ENCODE measurements at places on chromosomes 13 and 19.

- no peak for DNase-seq
Measured at GRCh38 chr19:3556978-3557460, 367 bp downstream of the MFSD12 start.

DNA sequence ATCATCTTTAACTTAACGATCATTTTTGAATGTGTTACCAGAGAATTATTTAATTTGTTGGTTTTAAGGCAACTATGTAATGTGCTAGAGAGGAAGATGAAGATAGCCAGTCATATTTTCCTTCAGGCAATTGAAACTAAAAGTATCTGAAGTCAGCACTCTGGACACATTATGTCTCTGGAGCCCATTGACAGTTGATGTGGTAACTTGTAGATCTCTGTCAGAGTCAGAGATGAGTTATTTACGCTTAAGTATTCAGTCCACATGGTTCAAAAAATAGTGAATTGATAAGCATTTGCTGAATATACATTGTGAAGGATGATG, 2.1 kb downstream of the ZMYM2 start:
- no peak for DNase-seq

DNA sequence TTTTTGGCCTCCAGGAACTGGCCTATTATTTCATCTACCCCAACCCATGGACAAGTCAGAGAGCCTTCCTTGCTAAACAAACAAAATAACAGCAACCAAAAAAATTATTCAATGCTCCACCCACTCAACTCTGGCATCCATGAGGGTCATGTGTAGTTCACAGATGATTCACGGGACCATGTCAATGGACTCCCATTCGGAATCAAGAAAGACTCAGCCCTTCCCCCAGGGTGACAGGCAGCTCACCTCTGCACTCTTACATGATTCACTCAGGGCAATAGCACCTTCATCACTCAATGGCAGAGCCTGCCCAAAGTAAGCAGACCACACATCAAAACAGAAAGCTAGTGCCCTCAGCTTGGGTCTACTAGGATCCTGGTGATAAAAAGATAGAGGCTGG, 14.3 kb upstream of the SCEL start:
- DNase-seq, result no peak

DNA sequence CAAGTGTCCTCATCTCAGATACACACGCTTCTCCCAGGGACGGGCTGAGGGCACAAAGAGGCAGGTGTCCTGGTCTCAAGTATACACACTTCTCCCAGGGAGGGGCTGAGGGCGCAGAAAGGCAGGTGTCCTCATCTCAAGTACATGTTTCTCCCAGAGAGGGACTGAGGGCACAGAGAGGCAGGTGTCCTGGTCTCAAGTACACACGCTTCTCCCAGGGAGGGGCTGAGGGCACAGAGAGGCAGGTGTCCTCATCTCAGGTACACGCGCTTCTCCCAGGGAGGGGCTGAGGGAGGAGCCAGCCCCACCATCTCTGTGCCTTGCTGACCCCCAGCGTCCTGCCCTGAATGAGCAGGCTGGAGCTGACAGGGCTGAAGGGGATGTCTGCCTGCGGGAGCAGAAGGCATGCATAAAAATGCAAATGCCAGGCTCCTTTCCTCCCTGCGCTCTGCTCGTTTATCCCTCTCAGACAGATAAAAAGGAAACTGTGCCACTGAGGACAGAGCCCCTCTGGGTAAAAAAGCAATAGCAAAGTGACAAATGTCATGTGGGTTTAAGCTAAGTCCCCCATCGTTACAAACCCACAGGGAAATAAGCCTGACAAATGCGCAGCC, 96.1 kb upstream of the UQCRFS1 start:
- no peak for DNase-seq

- no peak for DNase-seq
Measured at GRCh38 chr13:28349371-28349770, 145.6 kb downstream of the FLT1 start.

DNA sequence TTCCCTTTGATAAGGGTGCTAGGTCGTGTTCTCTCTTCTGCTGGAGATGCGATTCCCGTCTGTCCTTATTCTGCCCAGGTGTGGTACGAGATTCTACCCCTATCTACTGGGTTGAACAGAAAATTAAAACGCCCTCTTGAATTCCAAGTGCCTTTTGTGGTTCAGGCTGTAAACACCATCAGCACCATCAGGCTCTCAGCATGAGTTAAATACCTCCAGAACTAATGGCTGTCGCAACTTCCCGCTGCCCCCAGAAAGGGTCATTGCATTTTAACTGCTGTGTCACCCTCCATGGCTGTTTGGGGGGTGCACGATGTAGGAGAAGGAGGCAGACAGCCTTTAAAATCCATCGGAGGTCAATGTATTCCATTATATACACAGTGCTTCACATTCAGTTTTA, 177.4 kb downstream of the OXGR1 start:
- DNase-seq, result no peak

GRCh38 chr13:69720278-69720983, 387.2 kb upstream of the ATXN8OS start:
- DNase-seq, result no peak

- DNase-seq, result no peak
Measured at GRCh38 chr13:80217614-80218456, 123.1 kb downstream of the SPRY2 start.

GRCh38 chr13:99275093-99275469, 16.9 kb upstream of the GPR18 start:
- DNase-seq, result no peak

DNA sequence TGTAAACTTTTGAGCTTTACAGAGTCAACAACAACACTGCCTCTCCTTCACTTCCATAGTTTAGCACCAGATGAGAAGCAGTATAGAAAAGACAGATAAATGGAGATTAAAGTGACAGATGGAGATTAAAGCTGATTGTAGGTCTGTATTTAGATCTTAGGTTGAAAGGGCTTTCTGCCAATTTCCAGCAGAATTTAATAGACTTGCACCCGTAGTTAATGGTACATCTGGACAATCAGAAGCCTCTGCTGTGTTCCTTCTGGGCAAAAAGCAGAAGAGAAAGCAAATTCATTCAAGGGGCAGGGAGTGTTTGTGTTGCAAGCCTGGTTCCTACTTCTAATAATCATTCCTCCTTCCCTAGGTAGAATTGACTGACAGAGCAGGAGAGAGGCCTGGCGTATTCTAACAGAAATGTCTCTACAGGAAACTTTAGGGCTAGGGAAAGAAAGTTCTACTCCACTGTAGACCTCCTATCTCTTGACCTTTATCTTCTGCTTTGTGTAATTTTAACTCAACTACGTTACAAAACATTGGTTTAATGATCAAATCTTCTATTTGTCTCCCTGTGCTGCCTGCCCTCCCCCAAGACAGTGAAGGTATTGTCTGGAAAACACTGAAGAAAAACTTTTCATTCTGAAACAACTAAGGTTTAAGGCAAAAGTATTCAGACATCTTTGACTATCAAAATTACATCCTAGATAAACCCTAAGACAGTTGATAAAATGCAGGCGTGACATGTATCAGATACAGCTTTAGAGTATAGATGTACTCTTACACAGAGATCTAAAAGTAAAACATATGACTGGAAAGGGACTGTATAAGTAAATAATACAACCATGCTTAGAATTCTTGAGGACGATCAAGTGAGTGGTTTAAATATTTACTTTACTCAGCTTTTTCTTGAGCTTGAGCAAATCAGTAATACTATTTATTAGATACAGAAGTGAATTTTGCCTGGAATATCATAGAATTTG, 44.4 kb downstream of the GPC6 start:
- no peak for DNase-seq

GRCh38 chr13:73025217-73026012, 33.4 kb upstream of the KLF5 start:
- no peak for DNase-seq

DNA sequence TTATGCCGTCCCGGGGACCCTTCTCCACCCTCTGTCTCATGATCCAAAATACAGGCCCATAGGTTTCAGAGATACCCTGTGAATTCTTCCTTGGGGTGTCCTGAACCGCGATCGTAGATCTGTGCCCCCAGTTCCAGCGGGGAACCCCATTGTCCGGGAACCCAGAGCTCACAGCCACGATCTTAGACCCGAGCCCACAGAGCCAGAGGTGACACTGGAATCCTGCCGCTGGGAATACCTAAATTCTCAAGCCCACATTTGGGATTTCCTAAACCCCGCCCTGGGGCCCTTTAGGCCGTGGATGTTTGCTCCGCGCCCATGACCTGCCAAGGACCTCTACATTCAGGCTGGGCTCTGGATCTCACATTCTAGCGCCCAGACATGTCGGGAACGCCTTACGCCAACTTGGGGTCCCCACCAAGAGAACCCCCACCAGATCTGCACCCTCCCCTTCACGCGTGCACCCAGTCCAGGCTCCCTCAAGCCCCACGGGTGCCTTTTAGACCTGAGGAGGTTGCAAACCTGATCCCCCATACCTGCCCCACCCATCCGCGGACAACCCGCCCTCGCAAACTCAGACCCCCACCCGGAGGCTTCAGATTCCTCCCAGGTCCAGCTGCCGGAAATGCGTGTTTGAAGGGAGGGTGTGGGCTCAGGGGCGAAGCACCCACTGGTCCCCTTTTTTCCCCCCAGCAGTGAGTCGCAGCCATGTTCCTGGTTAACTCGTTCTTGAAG, 605 bp downstream of the CAPNS1 start:
- peak; percentile 72 for DNase-seq

DNA sequence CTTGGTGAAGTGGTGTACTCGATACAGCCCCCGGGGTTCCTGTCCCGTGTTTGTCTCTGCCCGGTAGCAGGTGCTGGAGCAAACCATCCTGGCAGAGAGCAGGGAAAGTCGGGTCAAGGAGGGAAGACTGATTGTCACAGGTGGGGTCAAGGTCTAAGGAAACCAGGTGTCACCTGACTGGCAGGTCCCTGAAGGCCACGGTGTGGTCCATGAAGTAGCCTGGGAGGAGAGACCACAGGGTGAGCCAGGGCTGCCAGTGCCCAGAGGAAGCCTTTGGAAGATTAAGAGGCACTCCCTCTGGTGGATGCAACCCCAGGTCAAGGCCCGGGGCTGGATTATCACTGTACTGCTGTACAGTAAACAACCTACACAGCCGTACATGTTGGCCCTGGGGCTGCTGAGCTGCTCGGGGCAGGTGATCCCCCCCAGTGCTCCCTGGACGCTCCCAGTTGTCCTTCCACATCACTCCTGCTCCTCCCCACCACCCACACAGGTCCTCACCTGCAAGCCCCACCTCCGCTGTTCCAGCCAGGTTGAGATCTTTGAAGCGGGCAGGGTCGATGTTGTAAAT, 6.0 kb upstream of the CCER2 start:
- peak; percentile 13 for DNase-seq

GRCh38 chr13:75458696-75459422, 23.1 kb downstream of the TBC1D4 start:
- DNase-seq, result peak; percentile 27

DNA sequence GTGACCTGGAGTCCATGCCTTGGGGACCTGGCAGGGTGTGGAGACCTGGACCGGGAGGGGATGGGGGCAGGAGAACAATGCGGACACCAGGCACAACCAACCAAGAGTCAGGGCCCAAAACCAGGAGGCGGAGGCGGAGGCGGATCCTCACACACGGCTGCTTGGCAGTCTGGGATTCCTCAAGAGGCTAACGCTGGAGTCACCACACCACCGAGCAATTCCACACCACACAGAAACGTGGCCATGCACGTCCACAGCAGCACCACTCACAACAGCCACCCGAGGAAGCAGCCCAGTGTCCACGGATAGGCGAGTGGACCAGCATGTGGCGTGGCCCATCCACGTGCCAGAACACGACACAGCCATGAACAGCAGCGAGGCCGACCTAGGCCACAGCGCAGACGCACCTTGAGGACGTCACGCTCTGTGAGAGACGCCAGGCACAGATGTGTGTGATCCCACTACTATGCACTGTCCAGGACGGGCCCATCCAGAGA, 17.7 kb downstream of the SBNO2 start:
- no peak for DNase-seq

- no peak for DNase-seq
Measured at GRCh38 chr19:934865-935479, 9.1 kb downstream of the ARID3A start.

GRCh38 chr13:39106216-39107005, 68.2 kb downstream of the NHLRC3 start:
- no peak for DNase-seq

- DNase-seq, result no peak
Measured at GRCh38 chr13:42375663-42376062, 103.7 kb downstream of the AKAP11 start.

- no peak for DNase-seq
Measured at GRCh38 chr19:16579381-16579780, 7.2 kb upstream of the SLC35E1 start.

- DNase-seq, result no peak
Measured at GRCh38 chr13:93646245-93646644, 419.6 kb downstream of the GPC6 start.

- DNase-seq, result no peak
Measured at GRCh38 chr13:75724752-75725517, 88.8 kb downstream of the LMO7 start.

DNA sequence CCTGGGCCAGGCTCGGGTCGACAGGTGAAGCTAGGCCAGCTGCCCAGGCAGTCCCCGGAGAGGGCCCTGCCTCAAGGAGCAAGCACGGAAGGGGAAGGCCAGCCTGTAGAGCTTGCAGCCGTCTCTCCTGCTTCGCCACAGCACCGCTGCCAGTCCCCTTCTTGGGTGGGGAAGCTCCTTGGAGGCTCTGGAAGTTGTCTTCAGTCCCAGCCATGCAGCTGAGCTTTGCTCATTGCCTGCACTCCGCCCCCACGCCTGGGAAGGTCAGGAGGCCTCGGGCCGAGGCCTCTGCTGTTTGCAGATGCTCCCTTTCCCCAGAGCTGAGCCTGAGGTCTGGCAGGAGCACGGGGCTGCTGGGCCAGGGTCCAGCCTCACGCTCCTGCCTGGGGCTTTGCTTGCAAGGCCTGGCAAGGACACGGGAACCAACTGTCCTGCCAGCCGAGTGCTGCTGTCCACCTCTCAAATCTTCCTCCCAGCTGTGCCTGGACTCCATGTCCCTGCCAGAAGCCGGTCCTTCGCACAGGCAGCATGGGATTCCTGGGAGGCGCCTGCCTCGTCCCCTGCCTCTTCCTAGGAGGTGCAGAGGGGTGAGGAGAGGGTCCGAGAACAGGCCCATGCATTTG, 13.3 kb downstream of the PLEKHF1 start:
- no peak for DNase-seq

DNA sequence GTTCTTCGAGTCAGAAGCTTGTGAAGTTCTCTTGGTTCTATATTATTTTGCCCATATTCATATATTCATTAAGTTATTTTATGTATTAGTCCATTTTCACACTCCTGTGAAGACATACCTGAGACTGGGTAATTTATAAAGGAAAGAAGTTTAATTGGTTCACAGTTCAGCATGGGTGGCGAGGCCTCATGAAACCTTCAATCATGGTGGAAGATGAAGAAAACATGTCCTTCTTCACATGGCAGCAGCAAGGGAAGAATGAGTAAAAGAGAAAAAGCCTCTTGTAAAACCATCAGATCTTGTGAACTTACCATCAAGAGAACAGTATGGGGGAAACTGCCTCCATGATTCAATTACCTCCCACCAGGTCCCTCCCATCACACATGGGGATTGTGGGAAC, 182.3 kb downstream of the GPC5 start:
- no peak for DNase-seq

Measured in GM12892 (cell line).